ENCODE measurements at places on chromosomes 6 and 20.

DNA sequence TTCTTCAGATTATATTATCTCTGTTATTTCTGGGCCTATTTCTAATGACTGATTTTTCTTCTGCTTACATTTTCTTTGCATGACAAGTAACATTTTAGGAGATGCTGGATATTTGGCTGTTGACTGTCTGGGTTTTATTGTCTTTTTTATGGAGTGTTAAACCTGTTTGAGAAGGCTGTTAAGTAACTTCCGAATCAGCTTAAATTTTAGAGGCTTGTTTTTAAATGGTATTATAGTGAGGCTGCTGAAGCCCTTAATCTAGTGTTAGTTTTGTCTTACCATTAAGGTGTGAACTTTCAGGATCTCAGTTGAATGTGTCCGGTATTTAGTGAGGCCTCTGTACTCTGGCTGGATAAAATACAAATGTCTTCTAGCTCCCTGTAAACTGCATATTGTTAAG is 109.8 kb downstream of the EYA4 start:
- no peak for DNase-seq

- no peak for DNase-seq
These were observed 32.8 kb downstream of the ERMARD start for GRCh38 chr6:169783971-169784820.

DNA sequence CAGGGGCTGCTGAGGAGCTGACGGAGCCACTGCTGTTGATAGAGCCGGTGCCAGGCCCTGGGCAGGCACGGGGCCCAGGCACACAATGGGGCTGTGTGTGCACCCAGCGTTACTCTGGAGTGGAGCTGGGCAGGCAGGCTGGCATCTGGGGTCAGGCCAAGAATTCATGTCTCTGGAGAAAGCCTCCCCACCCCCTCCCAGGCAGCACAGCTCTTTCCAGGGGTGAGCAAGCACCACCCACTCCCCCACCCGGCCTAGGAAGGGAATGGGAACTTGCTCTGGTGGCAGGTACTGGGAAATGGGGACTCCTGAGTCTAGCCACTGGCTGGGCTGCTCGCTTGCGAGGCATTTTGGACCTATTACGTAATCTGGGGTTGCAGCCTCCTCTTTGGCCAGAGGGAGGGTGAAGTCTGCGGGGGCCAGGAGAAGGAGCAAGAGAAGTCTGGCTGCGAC is 22.7 kb downstream of the TFEB start:
- DNase-seq: peak; percentile 40

DNA sequence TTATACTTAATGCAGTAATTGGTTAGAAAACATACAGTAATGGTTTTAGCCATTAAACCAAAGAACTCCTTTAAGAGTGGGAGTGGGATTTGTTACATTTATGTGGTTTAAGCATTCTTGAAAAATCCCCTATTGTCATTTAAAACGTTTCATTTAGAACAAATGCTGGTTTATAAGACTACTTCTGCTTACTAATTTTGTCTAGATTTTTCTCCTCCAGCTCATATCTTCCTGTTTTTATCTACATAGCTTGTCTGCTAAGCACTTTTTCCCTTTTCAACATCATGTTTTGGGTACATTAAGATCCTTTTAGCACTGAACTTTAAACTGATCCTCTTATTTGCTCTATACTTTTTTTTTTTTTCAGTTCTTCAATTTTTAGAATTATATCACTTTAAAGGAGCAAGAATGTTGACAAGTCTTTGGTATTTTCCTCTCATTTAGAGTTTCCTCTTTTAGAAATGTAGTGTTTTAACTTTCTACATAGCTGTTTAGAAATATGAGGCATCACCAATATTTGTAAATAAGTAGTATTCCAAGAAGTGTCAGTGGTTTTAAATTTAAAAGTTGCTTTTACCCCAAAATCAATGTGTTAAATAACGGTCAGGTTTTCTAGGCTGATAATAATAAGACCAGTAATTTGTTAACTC is 80.9 kb downstream of the SESN1 start:
- DNase-seq: peak; percentile 80

DNA sequence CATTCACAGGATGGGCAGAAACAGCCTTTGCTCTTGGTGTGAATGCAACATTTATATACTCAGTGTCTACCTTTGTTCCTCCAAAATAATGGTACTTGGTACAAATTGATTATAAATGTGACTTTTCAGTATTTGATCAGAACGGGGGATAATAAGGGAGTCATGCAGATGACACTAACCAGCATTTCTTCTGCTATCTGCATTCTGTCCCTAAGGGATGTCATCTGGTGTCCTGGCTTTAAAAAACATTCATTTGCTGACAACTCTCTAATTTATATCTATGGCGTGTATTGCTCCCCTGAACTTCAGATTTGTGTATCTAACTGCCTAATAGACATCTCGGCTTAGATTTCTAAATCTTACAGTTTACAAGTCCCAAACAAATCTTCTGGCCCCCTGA is 76.4 kb upstream of the FLRT3 start:
- no peak for DNase-seq

DNA sequence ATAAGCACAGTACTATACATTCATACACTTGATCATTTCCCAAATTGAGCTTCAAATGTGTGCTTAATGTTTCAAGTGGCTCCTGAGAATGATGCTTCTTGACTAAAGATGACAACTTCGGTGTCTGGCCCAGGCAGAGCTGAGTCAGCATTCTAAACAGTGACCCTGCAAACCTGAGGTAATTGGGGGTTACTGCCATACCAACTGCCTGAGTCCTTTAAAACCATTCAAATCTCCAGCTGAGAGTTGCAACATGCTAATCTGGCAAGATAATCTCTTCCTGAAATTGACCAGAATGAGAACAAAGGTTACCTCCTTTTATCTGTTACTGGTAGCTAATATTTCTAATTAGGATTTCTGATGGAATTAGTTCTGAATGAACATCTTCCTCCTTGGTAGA is 8.2 kb downstream of the BACH2 start:
- DNase-seq: no peak

DNA sequence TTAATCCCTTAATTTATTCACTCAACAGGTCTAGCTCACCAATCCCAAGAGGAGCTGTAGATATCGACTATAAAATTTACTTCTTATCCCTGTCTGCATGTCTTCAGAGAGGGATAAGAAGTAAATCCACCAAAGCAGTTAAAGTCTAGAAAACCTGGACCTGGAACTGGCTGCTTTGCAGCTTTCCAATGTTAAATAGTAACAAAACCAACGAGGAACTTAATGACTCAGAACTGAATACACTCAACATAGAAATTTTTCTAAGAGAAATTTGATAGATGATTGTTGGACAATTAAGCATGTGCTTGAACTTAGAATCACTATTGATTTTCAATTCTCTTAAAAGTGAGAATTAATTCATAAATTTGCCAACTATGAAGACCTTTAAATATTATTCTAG is 11.5 kb upstream of the TMEM244 start:
- no peak for DNase-seq

DNA sequence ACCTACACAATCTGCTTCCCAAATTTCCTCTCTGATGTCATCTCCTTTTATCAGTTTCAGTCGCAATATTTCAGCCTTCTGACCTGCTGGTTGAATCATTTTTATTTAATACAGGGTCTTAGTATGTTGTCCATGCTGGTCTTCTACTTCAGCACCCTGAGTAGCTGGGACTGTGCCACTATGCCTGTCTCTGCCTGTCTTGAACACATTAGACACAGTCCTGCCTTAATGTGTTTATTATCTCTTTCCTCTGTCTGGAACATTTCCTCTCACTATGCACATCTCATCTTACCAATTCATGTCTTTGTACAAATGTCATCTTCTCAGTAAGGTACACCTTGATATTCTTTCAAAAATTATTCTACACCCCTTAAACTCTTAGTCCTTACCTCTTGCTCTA is 106.5 kb downstream of the THEMIS start:
- DNase-seq: no peak
